ENCODE measurements at places on chromosomes 13 and 19.

GRCh38 chr19:6226444-6227155 lies 53.2 kb downstream of the MLLT1 start:
- no peak for DNase-seq

DNA sequence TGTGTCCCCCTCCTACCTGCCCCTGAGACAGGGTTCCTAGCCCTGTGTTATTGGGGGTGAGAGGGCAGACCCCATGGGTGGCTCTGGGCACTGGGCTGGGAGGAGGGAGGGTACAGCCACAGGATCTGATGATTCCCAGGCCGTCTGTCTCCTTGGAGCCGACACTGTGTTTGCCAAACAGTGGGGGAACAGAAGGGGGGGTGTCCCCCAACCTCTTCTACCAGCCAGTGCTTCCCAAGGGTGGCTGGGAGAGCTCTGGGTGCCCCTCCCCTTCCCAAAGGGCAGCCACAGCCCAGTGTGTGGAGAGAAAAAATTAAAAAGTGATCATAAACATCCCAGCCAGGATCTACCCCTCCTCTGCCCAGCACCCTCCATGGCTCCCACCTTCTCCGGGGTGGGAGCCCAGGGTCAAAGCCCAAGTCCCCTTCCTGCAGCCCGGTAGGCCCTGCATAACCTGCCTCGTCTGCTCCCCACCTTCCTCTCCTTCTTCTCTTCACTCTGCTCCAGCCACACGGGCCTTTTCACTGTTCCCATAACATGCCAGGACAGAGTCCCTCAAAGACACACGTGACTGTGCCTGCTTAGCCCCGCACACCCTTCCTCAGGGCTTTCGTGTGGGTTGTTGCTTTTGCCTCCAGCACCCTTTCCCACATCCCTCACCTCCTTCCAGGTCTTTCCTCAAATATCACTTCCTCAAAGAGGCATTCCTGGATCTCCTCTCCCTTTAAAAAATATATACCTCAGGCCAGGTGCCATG lies 1.4 kb upstream of the PLIN4 start:
- DNase-seq = no peak

DNA sequence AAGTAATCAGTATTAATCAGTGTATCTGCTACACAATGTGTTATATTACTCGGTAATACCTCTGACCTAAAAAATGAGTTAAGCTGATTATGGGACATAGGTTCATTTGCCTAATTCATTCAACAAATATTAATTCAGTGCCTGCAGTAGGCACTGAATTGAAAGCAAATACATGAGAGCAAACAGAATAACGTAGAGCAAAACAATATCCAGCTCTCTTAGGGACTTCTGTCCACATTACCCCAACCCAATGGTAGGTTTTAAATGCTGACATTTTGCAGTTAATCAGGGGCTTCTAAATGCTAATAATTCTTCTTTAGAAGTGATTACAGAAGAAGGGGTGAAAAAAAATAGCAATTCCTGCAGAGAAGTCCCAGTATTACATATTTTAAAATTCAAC lies 4.9 kb downstream of the RCBTB2 start:
- DNase-seq = no peak

DNA sequence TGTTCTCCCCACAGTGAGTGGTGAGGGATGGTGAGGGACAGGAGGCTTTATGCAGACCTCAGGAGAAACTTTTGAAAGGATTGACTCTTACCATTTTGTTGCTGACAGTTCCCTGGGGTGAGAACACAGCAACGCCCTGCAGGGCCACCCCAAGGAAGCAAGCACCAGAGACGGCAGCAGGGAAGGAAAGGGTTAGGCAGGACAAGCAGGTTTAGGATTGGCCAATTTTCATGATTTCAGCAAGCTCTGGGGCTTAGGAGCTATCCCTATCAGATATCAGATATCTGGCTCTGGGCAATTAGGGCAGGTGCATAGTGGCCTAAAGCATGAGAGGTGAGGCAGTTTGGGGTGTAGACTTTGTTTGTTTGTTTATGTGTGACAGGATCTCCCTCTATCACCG lies 87.0 kb upstream of the LSM14A start:
- DNase-seq = no peak
